ENCODE measurements at places on chromosomes 3 and 15. TPM values are rescaled to one million over a fixed set of nuclear protein-coding genes. Genes with fewer than 3 reads are reported as not detected.

Gene VIPR1
- 4.2 TPM for total RNA-seq

Gene SH2D7
- total RNA-seq, result not detected

Gene STRIT1
- total RNA-seq, result not detected

Gene SLC6A1
- not detected for total RNA-seq

Gene WNT5A
- 3.9 TPM for total RNA-seq
